Activated naive CD4-positive, alpha-beta T cell (primary cell): ENCODE measurements at places on chromosomes 3 and 15.

DNA sequence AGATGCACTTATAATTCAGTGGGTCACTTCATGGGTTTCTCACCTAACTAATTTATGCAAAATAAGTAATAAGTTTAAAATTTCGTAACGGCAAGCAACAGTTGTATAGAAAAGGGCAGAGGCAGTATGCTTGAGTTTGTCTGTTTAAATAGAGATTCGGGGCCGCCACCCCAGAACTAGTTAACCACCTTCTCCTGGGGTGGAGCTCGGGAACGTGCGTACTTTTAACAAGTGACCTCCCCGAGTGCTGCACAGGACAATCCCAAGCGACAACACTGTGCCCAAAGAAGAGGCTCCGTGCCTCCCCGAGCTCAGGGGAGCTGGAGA lies 439 bp downstream of the SSR3 start:
- DNase-seq = no peak

GRCh38 chr15:33278816-33279612 lies 31.8 kb upstream of the RYR3 start:
- no peak for DNase-seq

GRCh38 chr3:72329354-72329753 lies 518.9 kb downstream of the SHQ1 start:
- no peak for DNase-seq

DNA sequence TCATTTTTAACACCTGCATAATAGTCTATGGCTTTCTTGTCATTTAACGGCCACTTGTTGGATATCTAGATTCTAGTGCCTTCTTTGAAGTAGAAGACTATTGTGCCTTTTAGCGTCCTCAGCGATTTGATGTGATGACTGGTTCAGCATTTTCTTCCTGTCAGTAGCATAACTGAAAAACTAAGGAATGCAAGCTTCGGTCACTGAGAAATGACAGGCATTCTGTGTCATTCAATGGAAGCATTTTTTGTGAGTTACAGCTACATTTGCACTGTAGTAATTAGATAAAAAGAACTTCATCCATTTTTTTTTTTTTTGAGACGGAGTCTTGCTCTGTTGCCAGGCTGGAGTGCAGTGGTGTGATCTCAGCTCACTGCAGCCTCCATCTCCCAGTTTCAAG lies 10.3 kb downstream of the NEK11 start:
- DNase-seq = no peak

DNA sequence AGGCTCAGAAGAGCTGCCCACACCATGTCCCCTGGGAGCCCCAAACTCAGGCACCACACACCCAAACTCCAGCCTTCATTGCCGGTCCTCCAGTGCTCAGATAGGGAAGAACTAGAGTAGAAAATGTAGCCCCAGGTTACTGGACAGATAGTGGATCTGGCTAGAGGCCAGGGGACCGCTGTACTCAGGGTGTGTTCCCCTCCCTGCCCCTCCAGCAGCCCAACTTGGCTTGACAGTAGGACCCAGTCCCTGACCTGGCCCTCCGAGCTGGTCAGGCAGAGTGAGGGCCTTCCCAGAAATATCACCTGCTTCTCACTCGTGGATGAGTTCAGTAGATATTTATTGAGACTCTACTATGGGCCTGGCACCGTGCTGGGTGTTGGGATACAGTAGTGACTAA lies 100.0 kb downstream of the CORO2B start:
- no peak for DNase-seq

- DNase-seq = no peak
Observed at GRCh38 chr15:60391722-60392315, 6.0 kb downstream of the ANXA2 start.

DNA sequence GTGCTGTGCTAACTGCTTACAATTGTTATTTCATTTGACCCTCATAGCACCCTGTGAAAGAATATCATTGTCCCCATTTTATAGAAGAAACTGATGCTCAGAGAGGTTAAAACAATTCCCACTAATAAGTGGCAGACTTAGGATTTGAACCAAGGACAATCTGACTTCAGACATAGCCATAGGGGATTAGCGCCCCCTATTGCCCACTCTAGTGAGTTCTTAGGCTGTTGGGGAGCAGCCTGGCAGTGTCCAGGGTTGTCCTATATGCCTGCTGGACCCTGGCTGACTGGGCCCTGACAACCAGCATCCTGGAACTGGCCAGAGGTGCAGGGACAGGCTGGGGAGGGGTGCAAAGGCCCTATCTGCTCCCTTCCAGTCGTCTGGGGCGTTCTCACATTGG lies 15.4 kb downstream of the DPH3 start:
- no peak for DNase-seq

DNA sequence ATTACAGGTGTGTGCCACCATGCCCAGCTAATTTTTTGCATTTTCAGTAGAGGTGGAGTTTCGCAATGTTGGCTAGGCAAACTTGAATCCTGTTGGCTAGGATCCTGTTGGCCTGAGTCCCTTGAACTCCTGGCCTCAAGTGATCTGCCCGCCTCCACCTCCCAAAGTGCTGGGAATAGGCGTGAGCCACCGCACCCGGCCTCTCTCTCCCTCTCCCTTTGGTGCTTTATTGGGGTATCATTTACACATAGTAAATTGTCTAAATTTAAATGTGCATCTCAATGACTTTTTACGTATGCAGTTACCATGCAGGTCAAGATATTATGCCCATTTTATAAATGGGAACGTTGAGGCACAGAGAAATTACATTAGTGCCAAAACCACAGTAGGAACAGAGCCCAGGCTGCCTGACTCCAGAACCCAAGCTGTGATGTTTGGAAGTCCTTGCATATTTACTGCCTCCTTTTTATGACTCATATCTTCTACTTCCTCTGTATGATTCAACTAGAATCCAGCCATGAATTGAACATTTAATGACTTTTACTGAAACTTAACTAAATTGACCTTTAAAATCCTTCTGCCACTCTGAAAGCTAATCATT lies 34.0 kb upstream of the RPP14 start:
- DNase-seq = no peak
